CD4-positive, alpha-beta T cell treated with Interleukin-10 for 1 hour (primary cell): ENCODE measurements at places on chromosomes 4 and X.

GRCh38 chrX:153865685-153866084 is 20.3 kb downstream of the L1CAM start:
- DNase-seq: no peak

- no peak for DNase-seq
Measured at GRCh38 chr4:99868126-99868596, 26.1 kb downstream of the LAMTOR3 start.

GRCh38 chr4:183318656-183319055 is 1.4 kb downstream of the CLDN22 start:
- no peak for DNase-seq

DNA sequence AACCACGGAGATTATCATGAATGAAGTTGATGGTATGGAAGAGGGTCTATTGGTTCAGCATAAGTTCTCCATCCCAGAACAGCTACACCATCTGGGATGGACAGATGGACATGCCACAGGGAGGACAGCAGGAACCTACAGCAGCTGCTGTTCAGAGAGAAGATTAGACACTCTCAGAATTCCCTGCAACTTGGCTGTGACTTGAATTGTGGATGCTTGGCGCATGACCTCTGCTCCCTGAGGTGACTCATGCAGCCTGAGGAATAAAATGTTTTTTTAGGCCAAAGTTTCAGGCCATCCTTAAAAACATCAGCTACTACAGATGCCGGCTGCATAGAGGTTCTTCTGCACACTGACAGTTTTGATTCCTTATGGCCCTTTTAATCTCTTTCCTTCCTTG is 97.3 kb downstream of the RS1 start:
- no peak for DNase-seq

GRCh38 chr4:36006226-36006625 is 238.1 kb downstream of the ARAP2 start:
- no peak for DNase-seq

DNA sequence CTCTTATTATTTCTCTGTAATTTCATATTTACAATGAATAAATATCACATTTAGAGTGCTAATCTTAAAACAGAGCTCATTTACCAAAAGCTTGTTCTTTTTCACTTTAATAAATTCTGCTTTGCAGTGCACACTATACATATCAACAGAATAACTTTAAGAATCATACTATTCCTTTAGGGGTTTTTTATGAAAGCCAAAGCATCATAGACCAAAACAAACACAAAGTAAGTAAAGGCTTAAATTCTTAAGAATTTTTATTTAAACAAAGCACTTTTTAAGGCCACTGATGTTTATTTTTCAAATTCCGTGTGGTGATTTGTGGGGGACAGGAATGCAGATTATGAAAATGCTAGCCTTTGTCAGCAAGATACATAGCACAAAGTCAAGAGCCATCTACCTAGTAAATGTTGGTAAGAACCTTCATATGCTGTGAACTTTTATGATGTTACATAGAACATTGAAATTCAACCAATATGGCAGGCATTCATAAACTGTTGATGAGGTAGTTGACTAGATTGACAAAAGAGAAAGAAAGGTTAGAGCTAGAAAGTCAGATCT is 17.8 kb downstream of the TIGD2 start:
- no peak for DNase-seq

DNA sequence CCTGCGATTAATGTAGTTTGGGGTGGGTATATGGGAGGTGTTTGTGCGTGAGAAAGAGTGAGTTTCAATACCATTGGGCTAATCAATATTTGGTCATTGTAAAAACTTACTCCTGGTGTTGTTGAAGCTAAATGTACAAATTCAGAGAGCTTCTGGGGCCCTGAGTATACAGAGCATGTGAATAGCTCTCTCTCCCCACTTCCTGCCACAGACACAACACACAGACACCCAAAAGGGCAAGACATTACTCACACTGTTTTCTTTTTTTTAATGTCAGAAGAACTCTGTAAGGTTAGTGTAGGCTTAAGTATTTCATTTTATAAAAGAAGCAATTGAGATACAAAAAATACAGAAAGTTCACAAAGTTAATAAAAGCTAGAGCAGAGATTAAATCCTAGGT is 151.3 kb upstream of the KCNIP4 start:
- peak; percentile 6 for DNase-seq

- DNase-seq: peak; percentile 85
Measured at GRCh38 chr4:102625232-102625930, 124.2 kb downstream of the NFKB1 start.

- DNase-seq: no peak
Measured at GRCh38 chrX:11190745-11191510, 79.8 kb downstream of the HCCS start.

- peak; percentile 81 for DNase-seq
Measured at GRCh38 chr4:81844717-81845116, 373.0 kb upstream of the RASGEF1B start.

DNA sequence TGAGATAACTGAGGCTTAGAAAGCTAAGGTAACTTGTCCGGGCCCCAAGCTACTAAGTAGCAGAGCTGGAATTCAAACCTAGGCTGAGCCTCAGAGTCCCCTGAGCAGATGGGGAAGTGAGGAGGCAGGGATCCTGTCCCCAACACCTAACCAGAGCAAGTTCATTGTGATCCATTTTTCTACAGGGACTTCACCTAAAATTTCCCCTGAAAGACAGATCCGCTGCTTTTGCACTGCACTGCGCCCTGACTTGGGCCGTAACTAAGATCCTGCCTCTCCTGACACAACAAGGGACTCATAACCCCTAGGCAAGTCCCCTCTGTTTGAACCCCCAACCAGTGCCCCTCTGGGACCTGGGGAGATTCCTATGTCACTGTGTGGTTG is 25.6 kb upstream of the MTM1 start:
- DNase-seq: no peak

DNA sequence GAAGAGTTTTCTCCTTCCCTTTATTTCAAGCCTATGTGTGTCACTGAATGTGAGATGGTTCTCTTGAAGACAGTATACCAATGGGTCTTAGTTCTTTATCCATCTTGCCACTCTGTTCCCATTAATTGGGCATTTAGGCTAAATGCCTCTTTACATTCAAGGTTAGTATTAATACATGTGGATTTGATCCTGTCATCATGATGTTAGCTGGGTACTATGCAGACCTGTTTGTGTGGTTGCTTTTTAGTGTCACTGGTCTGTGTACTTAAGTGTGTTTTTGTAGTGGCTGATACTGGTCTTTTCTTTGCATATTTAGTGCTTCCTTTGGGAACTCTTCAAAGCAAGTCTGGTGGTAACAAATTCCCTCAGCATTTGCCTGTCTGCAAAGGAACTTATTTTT is 23.4 kb upstream of the WDR17 start:
- no peak for DNase-seq

DNA sequence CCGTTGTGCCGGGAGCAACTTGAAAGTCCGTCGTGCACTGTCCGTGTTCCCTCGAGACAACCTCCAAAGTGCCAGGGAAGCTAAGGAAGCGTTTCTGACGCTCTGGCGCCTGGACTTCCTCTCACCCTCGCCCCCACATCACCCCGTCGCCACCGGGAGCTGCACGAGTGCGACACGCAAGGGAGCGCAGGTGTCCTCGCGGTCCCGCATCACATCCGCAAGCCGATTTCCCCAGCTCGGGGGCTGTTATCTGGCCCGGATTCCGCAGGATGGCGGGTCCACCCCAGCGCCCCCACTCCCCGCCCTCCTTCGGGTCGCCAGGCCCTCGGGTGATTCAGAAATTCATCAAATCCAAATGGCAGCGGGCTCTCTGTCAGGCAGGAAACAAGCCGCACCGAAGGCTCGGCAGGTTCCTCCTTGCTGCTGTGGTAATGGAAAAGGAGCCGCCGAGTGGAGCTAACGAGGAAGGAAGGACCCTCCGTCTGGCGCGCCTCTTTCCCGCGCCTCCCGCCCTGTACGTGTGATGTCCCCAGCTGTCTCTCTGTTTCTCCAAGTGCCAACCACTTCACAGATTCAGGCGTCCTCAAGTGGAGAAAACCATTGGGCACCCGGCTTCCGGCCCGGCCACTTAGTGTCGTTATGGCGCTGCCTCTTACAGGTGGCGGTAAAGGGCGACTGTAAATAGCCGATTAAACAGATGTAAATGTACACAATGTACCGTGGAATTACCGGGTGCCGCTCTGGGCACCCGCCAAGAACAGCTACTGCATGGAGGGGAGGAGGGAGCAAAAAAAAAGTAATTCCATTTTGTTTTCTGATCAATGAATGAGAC is 921 bp upstream of the SETD7 start:
- peak; percentile 68 for DNase-seq

DNA sequence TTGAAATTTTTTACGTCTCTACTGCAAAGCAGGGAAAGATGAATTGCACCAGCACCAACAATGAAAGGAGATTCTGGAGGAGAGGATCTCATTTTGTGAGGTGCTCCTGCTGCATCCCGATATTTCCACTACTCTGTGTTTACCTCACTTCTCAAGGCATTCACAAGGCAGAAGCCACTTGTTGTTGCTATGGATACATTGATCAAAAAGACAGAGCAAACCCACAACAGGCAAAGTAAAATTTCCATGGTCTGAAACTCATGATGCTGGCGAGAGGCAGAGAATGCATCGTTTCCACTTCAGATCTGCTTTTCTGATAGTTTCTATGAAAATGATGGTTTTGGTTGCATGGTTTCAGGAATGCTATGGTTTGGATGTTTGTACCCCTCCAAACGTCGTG is 323.3 kb downstream of the ASMT start:
- no peak for DNase-seq

DNA sequence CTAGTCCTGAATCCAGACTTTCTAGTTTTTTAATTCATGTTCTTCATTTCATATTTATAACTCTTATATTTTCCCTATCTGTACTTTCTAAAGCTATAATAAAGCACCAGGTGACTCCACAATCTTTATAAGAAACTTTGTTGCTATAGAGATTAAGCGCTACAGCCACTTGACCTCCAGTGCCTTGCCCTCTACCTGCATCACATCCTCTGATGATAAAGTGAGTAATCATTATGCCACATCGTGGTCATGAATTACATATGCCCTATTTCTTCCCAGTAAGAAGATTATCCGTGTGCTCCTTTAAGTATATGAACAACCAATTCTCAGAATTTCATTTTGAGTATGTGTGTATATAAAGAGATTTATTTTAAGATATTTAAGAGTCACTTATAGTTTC is 6.8 kb upstream of the DYNLT3 start:
- no peak for DNase-seq

DNA sequence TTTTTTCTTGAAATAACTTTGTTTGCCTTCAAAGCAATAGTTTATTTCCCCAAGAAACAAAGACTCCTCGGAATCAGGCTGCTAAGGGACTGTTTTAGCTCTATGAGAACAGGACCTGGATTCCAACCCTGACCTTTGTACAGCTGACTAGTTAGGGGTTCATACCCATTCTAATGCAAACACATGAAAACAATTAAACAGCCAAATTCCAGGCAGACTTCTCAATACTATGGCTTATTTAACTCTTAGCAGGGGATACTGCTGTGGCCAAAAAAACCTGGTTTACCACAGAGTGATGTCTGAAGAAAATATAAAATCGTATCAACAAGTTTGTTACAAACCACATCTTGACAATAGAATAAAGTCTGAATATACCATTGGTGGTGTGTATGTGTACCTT is 129.6 kb upstream of the INTU start:
- DNase-seq: no peak

- DNase-seq: peak; percentile 37
Measured at GRCh38 chr4:7646384-7647061, 211.8 kb upstream of the PSAPL1 start.

- no peak for DNase-seq
Measured at GRCh38 chr4:188780028-188780427, 640.8 kb downstream of the TRIML1 start.

GRCh38 chr4:11495818-11496217 is 67.1 kb upstream of the HS3ST1 start:
- no peak for DNase-seq

DNA sequence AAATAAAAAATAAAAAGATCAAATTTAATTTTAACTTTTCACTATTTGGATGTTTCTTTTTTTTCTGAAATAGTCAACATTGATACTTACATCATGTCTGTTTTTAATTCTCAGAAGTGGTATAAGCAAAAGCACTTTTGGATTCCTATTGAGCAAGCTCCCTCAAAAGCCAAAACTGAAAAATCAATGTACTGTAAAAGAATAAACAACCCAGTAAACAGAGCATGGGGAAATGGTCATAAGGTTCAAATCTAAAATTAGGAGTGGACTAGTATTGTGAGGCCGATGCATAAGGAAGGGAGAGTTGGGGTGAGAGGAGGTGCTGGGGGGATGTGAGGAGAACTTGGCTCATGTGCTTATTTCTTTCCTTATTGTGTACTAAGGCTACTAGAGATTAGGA is 37.9 kb downstream of the NUDT6 start:
- DNase-seq: no peak

DNA sequence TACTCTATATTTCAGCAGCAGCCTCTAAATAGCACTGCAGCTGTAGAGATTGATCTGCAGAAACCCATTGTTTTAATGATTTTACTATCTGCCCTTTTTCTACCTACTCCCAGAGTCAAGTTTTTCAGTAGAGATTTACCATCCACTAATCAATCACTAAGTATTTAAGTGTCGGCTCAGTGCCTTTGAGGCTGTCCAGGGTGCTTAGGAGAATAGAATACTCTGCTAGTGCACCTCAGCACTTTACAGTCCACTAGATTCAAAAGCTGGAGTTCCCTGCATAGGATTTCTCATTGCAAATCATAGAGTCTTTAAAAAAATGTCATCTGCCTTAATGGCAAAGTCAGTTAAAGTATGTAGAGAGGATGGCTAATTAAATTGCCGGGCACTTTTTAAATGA is 29.6 kb upstream of the ANAPC4 start:
- no peak for DNase-seq

DNA sequence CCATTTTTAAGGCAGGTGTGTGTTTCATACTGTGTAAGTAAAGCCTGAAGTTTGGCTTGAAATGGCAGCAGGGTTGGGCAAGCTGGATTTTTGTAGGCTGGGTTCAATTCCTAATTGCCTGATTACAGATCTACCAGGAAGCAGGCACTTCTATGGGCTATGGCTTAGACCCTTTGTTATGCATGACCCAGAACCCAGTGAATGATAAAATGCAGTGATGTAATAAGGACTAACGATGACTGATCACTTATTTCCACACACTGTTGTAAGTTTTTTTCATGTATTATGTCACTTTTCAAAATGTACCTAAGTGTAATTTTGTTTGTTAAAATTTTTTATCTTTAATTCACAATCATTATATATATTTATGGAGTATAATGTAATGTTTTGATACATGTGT is 8.6 kb downstream of the LANCL3 start:
- DNase-seq: no peak

DNA sequence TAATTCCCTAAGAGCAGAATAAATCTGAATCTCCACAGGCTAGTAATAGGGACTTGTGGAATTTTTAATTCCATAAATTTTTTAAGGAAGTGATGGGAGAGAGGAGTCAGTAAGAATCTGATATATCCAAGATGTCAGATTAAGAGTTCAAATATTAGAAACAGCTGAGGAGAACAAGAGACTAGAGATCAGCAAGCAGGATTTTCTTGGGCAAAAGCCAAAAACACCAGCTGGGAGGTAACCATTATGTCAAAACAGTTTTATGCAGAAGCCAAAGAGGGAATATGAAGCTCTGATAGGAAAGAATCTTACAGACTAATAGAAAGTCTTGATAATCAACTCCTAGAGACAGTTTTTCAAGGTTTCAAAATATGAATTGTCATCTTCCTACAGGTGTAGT is 72.2 kb upstream of the RBPJ start:
- DNase-seq: no peak

- DNase-seq: no peak
Measured at GRCh38 chrX:45667666-45668065, 467.0 kb upstream of the DIPK2B start.
